Astrocyte (in vitro differentiated cells and primary cell): ENCODE measurements at places on chromosomes 12 and 14. TPM values are rescaled to one million over a fixed set of nuclear protein-coding genes. Genes with fewer than 3 reads are reported as not detected.

DNA sequence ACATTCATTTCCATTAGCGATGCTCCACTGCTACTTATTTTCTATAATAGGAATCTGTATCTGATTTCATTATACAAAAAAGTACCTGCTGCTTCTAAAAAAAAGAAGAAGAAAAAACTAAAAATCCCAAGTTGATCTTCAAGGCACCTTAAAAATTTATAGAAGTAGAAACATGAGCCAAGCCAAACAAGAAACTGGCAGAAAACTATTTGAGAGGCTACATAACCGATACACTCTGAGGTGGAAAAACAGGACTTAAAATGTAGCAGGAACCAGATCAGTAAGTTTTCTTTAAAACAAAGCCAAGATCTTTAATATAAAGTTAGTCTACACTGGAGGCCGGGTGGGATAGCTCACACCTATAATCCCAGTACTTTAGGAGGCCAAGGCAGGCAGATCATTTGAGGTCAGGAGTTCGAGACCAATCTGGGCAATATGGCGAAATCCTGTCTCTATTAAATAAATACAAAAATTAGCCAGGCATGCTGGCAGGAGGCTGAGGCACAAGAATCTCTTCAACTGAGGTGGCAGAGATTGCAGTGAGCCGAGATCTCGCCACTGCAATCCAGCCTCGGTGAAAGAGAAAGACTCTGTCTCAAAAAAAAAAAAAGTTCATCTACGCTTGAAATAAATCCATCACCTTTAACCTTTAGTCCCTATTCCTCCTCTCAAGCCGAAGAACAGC lies 278.6 kb downstream of the MED13L start:
- H3K36me3 ChIP-seq = peaks cover 29% of the 10 kb centered on the region
- DNase-seq = peak; percentile 3
- no peaks in the 10 kb centered on the region for H3K27me3 ChIP-seq
- no peaks in the 10 kb centered on the region for H3K4me1 ChIP-seq
- no peak overlapping the region for H3K4me3 ChIP-seq

PTPRQ gene
- total RNA-seq = 0.18 TPM in 1 of 2 replicates, not detected in the other

CCDC63 gene
- 0.30 TPM in 1 of 2 replicates, not detected in the other for total RNA-seq

COX14 gene
- 49.7 and 59.9 TPM in 2 replicates for total RNA-seq

- no peak overlapping the region for H3K27ac ChIP-seq
- no peak for DNase-seq
- H3K4me1 ChIP-seq = peaks cover 8% of the 10 kb centered on the region
- no peaks in the 10 kb centered on the region for H3K36me3 ChIP-seq
- H3K27me3 ChIP-seq = no peaks in the 10 kb centered on the region
Measured at GRCh38 chr12:98213556-98213955, 301.8 kb upstream of the TMPO start.

DNA sequence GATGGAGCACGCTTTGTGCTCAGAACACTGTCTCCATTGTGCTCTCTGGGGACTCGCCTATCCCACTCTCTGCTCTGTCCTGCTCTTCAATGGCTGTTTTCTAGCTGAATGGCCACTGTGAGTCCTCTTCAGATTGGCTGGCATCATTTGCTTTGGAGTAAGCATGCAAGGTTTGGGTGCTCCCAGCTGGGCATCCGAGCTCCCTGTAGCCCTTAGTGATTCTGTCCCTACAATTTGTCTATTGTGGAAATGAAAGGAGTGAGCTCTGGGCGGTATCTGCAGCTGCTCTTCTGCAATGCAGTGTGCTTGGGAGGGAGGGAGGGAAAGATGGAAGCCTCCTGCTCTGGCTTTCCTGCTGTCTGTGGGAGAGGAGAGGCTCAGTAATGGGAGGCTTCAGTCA lies 84.8 kb downstream of the SMOC1 start:
- H3K27me3 ChIP-seq = no peaks in the 10 kb centered on the region
- no peak overlapping the region for H3K27ac ChIP-seq
- no peak overlapping the region for H3K4me3 ChIP-seq
- no peaks in the 10 kb centered on the region for H3K4me1 ChIP-seq

GRCh38 chr14:75213172-75213571 lies 36.8 kb upstream of the TMED10 start:
- H3K27me3 ChIP-seq = no peaks in the 10 kb centered on the region
- no peak overlapping the region for H3K4me3 ChIP-seq
- H3K4me1 ChIP-seq = peaks cover 3% of the 10 kb centered on the region
- no peak for DNase-seq
- H3K27ac ChIP-seq = no peak overlapping the region

DNA sequence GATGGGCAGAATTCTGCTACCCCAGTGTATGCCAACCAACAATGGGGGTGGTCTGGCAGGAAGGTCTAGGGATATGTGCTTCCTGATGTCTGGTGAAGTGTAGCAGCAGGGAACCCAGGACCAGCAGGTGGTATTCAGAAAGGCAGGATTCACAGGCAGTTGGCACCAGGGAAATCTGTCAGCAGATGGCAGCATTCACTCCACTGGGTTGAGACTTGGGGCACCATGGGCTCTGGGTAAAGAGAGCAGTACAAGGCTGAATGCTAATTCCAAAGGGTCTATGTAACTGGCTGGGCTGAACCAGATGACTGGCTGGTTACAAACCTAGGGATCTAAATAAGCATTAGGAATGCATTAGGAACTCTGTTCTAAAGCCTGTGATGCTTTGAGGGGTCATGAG lies 466.9 kb upstream of the STXBP6 start:
- no peaks in the 10 kb centered on the region for H3K36me3 ChIP-seq
- no peak overlapping the region for H3K27ac ChIP-seq
- no peak overlapping the region for H3K4me3 ChIP-seq
- H3K4me1 ChIP-seq = no peaks in the 10 kb centered on the region
- DNase-seq = no peak

TMEM179 gene
- 0.75 and 0.82 TPM in 2 replicates for total RNA-seq

DNA sequence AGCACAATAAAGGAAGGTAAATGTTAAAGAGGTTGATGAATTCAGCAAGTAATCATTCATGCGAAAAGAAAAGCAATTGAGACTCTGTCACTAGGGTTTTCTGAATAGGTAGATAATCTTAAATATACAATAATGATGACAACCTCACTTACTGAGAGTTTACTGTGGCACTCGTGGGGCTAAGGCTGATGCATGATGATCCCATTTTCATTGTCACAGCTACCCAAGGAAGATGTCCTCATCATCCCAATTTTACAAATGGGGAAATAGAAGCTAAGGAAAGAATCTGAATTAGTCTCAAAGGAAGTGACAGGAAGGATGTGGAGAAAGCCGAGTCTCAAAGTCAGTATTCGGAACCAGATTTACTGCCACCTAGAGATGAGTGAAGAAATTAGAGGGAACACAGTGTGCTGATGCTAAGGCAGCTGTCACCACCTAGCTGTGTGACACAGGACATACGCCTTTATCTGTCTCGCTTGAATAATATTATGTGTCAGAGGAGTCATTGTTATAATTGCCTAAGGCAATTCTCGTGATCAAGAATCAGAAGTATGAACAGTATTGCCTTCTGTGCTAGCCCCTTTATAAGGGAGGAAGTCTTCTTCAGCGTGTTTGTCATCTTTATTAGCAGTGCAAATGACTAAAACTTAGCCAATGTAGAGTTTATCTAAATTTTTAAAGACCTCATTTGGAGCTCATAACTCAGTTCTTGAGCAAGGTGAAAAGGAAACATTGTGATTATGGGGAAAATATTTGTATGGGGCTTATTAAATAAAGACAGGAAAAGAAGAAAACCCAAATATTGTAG lies 63.2 kb downstream of the ERGIC2 start:
- H3K27ac ChIP-seq = peak overlapping the region; percentile 55
- no peak overlapping the region for H3K4me3 ChIP-seq
- H3K27me3 ChIP-seq = no peaks in the 10 kb centered on the region
- peak; percentile 36 for DNase-seq
- H3K4me1 ChIP-seq = peaks cover 33% of the 10 kb centered on the region

DNA sequence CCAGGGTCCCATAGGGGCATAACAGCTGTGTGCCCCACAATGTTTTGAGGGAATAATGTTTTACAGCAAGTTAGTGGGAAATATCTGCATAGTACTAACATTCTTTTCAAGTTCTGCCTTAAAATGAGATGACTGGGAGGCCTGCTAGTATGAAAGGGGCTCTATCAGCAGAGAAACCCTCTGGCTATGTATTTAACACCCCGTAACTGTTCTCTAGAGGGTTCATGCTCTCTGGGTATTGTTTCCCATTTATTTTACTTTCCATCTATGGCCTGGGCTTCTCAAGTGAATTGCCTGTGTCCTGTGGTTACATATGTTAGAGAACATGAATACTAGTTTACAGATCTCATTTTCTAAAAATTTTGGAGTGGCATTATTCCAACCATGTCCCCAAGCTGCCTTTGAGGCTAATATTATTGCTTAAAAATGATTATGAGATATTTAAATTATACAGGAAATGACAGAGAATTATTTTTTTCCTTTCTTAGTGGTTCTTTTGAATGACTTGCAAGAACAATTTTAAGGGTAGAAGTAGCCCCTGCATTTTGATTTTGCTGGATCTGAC lies 37.5 kb downstream of the GNG2 start:
- no peaks in the 10 kb centered on the region for H3K27me3 ChIP-seq
- H3K4me3 ChIP-seq = no peak overlapping the region
- H3K27ac ChIP-seq = no peak overlapping the region
- DNase-seq = no peak

- peaks cover 14% of the 10 kb centered on the region for H3K27me3 ChIP-seq
- DNase-seq = no peak
- H3K36me3 ChIP-seq = no peaks in the 10 kb centered on the region
- peak overlapping the region; percentile 76 for H3K4me3 ChIP-seq
Measured at GRCh38 chr14:52314595-52315354, 663 bp downstream of the PTGER2 start.

- peaks cover 43% of the 10 kb centered on the region for H3K27me3 ChIP-seq
- H3K4me1 ChIP-seq = no peaks in the 10 kb centered on the region
- no peaks in the 10 kb centered on the region for H3K36me3 ChIP-seq
- H3K4me3 ChIP-seq = no peak overlapping the region
Measured at GRCh38 chr12:54207539-54208294, 18.9 kb upstream of the SMUG1 start.

MYF6 gene
- total RNA-seq = not detected in 2 replicates

GRCh38 chr14:75803765-75804164 lies 142.7 kb downstream of the TTLL5 start:
- H3K4me1 ChIP-seq = peaks cover 3% of the 10 kb centered on the region
- H3K4me3 ChIP-seq = no peak overlapping the region
- H3K27ac ChIP-seq = no peak overlapping the region
- no peaks in the 10 kb centered on the region for H3K27me3 ChIP-seq

DNA sequence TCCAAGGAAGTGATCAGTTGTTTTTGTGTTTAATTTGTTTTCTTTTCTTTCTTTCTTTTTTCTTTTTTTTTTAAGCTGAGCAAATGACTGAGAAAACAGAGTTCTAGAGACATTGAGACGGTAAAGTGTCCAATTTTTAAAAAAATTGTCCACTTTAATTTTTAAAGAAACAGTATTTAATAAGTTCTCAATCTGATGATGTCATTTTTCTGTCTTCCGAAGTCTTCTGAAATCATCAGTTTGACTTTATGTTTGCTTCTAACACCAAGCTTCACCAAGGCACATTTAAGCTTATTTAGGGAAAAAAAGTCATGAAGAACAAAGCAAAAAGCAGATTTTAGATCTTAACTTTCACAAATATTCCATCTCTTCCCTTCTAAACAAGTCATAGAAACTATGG lies 63.4 kb upstream of the RTRAF start:
- no peak overlapping the region for H3K4me3 ChIP-seq
- peaks cover 18% of the 10 kb centered on the region for H3K4me1 ChIP-seq

NPAS3 gene
- total RNA-seq = 2.2 and 2.6 TPM in 2 replicates

GRCh38 chr14:88421286-88421685 lies 35.8 kb downstream of the SPATA7 start:
- no peak overlapping the region for H3K4me3 ChIP-seq
- peak; percentile 24 for DNase-seq
- no peak overlapping the region for H3K27ac ChIP-seq
- no peaks in the 10 kb centered on the region for H3K27me3 ChIP-seq
- no peaks in the 10 kb centered on the region for H3K4me1 ChIP-seq
- no peaks in the 10 kb centered on the region for H3K36me3 ChIP-seq

NT5DC3 gene
- total RNA-seq = 12.0 and 13.6 TPM in 2 replicates
